ENCODE measurements at places on chromosomes 12 and 14. TPM values are rescaled to one million over a fixed set of nuclear protein-coding genes. Genes with fewer than 3 reads are reported as not detected.

DNA sequence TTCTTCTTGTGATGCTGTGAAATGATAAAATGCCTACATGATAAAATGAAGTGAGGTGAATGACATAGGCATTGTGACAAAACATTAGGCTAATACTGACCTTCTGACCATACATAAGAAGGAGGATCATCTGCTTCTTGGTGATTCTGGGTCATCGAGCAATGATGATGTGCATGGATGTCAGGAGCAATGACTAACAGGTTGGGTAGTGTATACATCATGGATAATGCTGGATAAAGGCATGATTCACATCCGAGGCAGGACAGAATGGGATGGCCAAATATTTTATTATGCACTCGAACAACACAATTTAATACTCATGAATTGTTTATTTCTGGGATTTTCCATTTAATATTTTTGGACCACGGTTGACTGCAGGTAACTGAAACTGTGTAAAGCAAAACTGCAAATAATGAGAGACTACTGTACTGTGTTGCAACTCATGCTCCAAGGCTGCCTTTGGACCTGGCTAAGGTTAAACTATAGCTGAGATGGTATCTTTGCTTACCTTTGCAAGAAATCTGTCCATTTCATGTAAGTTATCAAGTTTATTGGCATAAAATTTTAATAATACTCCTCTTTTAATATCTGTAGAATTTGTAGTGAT is 7.6 kb upstream of the SLC25A21 start:
- no peak for DNase-seq

DNA sequence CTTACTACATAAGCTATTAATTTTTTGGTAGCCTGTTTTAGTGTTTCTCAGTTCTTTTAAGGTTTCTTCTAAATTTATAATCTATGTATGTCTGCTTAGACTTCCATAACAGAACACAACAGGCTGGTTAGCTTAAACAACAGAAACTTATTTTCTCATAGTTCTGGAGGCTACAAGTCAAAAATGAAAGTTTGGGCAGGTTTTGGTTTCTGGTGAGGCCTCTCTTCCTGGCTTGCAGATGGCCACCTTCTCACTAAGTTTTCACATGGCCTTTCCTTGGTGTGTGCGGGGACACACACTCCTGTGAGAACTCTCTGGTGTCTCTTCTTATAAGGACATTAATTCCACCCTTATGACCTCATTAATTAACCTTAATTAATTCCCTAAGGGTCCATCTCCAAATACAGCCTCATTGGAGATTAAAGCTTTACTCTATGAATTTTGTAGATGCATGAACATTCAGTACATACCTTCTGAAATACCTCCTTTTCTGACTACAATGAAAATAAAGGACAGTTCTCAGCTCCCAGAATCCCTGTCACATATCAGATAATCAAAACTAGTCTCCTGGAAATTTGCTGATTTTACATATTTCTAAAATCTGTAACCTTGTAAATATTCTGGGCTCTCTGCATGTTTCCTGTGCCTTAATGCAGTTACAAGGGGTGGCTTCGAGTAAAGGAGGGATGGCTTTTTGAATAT is 23.2 kb upstream of the BMAL2 start:
- no peak for DNase-seq

- DNase-seq = no peak
Measured at GRCh38 chr12:67632005-67632404, 16.5 kb upstream of the DYRK2 start.

DNA sequence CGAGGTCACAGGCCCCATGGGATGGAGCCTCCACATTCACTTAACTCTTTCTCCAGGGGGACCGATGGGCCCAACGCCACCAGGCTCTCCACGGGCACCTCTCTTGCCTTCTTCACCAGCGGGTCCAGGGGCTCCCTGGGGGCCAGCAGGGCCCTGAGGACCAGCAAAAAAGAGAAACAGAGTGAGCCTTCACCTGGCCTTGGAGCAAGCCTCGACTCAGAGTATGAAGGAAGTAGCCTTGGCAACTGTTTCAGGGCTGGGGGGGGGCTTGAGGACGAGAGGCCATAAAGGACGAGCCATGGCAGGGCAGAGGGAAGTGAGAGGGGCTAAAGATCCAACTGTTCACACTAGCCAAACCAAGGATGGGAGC is 18.0 kb downstream of the COL2A1 start:
- no peak for DNase-seq

DNA sequence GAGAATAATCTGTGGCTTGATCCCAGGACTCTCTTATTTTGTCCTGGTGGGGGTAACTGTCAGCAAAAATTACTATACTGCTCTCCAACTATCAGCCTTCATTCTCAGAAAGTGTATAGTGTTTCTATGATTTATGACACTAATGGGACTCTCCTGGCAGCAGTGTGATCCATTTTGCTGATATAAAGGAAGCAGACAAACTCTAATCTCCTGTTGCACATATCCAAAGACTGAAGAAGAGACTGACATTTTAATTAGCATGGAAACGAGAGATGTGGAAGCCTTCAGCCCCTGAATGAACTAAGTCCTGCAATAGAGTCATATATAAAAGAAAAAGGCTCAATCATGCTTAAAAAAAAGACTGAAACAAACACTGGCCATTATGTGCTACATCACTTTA is 127.8 kb upstream of the SSTR1 start:
- no peak for DNase-seq

GRCh38 chr12:131385313-131386166 is 325.4 kb upstream of the SFSWAP start:
- no peak for DNase-seq

- DNase-seq = no peak
Measured at GRCh38 chr12:107660235-107660634, 25.4 kb upstream of the PWP1 start.

DNA sequence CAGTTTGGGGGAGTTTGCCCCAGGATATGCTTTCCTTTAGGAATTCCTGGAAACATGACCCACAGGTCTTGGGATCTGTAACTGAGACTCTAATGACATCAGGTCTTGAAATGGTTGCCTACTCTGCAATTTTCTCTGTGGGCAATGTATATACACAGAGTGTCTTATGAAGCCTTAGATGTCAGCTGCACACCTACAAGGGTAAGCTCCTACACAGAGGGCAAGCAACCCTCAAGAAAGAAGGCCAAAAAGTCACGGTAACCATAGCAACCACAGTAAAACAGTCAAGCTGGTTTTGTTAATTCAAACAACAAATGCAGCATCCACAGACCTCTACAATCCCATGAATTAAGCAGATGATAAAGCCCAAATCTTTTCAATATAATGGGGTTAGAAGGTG is 293.0 kb downstream of the SSPN start:
- DNase-seq = no peak

DNA sequence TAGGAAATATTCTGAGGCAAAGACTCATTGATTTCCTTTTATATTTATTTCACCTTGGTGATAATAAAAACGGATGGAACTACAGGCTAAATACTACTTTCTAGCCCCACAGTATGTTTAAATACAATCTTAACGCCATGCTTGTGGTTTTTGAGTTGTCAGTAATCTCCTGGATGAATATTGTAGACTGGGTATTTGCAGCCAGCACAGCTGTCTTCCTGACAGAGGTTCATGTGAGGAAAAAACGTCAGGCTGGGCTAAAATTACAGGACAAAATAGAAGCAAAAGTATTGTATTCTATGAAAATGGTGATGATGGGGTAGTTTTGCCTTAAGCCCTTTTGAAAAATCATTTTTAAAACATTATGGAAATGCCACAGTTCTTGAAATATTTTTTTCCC is 140.9 kb downstream of the CCDC91 start:
- DNase-seq = no peak

DNA sequence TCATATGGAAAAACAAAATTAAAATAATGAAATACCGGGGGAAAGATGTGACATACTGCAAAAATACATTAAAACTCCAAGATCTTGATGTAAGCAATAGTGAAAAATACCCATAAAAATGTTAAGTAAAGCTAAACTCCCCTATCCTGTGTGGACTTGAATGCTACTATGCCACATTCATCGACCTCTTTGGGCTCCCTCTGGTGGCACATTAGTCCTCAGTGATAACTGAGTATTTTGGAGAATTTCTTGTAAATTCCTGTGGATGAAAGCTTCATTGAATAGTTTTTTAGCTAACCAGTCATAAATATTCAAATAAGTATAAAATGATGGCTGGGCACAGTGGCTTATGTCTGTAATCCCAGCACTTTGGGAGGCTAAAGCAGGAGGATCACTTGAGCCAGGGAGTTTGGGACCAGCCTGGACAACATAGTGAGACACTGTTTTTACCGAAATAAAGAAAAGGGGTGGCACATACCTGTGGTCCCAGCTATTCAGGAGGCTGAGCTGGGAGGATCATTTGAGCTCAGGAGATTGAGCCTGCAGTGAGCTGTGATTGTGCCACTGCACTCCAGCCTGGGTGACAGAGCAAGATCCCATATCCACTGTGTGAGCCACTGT is 42.4 kb upstream of the SGPP1 start:
- DNase-seq = no peak

GRCh38 chr12:77619425-77619824 is 211.3 kb upstream of the NAV3 start:
- no peak for DNase-seq

DNA sequence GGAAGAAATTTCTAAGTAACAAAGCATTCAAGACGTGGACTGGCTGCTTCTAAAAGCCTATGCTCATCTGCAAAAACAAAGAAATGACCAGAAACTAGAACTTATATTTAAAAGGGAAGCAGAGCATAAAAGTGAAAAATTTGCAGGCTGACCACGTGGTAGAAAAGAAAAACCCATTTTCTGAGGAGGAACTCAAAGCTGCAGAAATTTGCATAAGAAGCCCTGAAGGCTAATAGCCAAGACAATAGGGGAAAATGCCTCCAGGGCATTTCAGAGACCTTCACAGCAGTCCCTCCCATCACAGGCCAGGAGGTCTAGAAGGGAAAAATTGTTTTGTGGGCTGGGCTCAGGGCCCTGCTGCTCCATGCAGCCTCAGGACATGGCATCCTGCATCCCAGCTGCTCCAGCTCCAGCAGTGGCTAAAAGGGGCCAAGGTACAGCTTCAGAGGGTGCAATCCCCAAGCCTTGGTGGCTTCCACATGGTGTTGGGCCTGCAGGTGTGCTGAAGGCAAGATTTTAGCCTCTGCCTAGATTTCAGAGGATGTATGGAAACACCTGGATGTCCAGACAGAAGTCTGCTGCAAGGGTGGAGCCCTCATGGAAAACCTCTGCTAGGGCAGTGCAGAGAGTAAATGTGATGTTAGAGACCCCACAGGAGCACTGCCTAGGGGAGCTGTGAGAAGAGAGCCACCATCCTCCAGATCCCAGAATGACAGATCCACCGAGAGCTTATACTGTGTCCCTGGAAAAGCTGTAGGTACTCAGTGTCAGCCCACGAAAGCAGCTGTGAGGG is 55.5 kb downstream of the CHGA start:
- no peak for DNase-seq

- DNase-seq = no peak
Measured at GRCh38 chr14:39228509-39229221, 5.0 kb upstream of the MIA2 start.

DNA sequence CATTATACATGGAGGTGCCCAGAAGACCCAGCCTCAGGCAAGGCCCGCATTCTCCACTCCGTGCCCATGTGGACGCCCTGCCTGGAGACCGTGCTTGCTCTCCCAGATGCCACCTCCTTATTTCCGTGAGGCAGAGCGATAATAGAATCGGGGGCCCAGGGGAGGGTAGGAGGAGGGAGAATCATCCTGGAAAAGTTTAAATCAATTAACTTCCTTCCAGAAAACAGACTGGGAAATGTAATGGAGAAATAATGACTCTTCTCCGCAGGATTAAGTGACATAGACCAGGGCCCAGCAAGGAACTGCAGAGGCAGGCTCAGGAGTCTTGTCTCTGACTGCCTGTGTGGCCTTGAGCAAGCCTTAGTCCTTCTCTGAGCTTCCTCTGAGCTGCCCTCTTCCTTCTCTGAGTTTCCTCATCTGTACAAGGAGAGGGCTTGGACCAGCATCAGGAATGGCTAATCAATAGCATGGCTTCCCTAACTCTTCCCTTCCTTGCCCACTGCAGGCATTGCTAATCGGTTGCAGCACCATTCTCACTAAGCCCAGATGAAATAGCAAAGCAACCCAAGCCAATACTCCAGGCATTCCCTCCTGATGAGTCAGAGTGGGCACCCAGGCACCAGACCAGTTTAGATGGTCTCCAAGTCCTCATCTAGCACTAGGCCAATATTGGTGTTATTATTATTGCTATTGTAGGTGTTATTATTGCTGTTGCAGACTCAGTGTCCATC is 11.3 kb upstream of the FAM222A start:
- no peak for DNase-seq

GRCh38 chr12:67161322-67161918 is 107.7 kb upstream of the CAND1 start:
- DNase-seq = no peak

- DNase-seq = no peak
Measured at GRCh38 chr14:96844857-96845570, 47.8 kb downstream of the VRK1 start.

GRCh38 chr14:69501423-69501838 is 16.9 kb downstream of the PLEKHD1 start:
- DNase-seq = peak; percentile 80

GRCh38 chr12:25502596-25502995 is 50.5 kb downstream of the LMNTD1 start:
- DNase-seq = no peak

DNA sequence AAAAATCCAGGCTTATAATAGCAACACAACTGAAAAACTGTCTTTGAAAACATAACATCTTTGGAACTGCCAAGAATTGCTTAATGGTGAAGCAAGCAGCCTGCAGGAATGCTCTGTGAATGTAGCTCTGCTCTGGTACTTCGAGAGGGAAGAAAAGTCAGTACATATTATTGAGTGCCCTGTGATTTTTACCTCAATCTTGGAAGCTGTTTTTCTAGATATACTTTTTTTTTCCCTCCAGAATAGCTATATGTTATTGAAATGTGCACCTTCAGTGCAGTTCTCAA is 508.1 kb downstream of the PCNX1 start:
- DNase-seq = no peak

DNA sequence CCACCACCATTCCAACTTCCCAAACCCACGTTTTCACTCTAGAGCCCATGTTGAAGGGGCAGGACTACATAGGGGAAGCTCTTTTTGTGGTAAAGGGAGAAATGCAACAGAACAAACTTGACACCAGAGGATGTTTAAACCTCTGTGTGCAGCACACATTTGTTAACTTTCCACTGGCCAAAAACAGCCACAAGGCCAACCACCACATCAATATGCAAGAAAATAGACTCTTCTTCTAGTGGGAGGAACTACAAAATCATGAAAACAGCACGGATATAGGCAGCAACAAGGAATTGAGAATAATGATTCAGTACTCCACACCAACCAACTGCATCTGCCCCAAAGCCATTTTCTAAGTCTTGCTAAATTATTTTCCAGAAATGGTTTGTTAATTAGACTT is 66.3 kb upstream of the CEP83 start:
- DNase-seq = no peak

Gene KRT6A
- total RNA-seq = not detected

Gene VWF
- 350 TPM for total RNA-seq

Gene PRH1
- total RNA-seq = 10.2 TPM

Measured in cardiac septum (tissue), 1 donor.